ENCODE measurements at places on chromosomes 12 and 14.
A peak's percentile ranks its signal among the peaks of the same experiment; 100 is the strongest.

DNA sequence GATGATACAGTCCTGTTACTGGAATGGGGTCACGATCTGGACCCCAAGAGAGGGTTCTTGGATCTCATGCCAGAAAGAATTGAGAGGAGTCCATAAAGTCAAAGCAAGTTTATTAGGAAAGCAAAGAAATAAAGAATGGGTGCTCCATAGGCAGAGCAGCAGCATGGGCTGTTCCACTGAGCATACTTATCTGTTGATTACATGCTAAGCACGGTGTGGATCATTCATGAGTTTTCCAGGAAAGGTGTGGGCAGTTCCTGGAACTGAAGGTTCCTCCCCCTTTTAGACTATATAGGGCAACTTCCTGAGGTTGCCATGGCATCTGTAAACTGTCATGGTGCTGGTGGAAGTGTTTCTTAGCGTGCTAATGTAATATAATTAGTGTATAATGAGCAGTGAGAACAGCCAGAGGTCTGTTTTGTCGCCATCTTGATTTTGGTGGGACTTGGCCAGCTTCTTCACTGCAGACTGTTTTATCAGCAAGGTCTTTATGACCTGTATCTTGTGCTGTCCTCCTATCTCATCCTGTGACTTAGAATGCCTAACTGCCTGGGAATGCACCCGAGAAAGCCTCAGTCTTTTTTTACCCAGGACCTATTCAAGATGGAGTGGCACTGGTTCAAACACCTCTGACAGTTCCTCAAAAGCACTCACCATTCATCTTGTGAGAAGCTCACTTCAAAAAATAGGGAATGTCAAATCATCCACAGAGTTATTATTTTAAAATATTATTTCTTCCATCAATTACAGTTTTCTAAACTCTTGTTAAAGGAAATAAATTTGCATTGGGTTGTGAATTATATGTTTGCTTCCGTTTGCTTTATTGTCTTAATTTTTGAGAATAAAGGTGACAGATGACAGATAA lies 1358.8 kb upstream of the TMEM132C start:
- no peak for DNase-seq

DNA sequence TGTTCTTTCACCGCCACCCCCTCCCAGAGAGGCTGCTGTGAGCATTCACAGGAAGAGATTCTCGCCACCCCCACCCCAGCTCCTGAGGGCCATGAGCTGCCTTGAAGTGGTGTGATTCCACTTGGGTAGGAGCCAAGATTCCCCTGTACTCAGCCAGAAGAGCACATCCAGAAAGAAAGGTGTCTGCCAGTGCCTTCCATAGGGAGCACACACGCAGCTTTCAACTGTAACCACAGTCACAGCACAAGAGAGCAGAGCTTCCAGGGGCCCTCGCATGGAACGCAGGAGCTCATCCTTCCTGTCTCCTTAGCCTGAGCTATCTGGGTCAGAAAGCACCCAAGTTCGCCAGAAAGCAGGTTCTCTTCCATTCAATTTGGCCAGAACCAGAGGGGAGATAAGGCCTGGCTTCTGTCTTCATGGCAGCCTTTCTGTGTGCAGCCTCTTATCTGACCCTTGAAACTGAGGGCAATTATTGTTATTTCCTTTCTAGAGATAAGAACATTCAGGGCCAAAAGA lies 66.6 kb upstream of the SCN8A start:
- no peak for DNase-seq

DNA sequence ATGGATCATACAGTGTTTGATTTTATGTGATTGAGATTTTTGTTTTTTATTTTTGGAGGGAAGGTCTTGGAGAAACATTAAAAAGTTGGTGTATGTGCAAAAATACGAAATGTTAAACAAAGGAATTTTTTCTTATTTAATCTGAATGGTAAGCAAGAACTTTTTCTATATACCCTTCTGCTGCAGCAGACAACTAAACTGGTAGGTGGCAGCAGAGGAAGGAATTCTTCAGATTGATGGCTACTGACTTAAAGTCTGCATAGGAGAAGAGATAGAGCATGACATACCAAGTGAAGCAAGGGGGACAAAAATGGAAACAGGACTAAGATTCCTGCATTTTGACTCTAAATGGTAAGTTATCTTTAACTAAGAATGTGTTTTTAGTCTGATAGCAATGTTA lies 42.0 kb upstream of the A2ML1 start:
- DNase-seq: peak; percentile 10

DNA sequence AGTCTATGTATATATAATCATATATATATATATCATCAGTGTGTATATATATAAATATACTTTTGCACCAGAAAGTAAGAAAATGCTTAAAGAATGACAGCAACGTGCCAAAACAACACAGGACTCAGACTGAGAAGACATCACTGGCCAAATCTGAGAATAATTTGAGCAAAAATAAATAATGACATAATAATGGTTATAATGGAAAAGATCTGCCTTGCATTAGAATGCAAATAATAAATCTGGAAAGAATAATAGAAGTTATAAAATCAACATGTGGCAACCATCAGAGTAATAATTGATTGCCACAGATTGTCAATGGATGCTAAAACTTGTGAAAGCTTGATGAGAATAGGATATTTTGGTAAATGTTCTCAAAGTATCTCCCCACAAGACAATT lies 61.5 kb upstream of the PLEKHG7 start:
- DNase-seq: no peak

GRCh38 chr14:56147986-56148901 lies 30.0 kb downstream of the PELI2 start:
- no peak for DNase-seq

- no peak for DNase-seq
Measured at GRCh38 chr14:20707622-20708021, 19.1 kb downstream of the ANG start.

DNA sequence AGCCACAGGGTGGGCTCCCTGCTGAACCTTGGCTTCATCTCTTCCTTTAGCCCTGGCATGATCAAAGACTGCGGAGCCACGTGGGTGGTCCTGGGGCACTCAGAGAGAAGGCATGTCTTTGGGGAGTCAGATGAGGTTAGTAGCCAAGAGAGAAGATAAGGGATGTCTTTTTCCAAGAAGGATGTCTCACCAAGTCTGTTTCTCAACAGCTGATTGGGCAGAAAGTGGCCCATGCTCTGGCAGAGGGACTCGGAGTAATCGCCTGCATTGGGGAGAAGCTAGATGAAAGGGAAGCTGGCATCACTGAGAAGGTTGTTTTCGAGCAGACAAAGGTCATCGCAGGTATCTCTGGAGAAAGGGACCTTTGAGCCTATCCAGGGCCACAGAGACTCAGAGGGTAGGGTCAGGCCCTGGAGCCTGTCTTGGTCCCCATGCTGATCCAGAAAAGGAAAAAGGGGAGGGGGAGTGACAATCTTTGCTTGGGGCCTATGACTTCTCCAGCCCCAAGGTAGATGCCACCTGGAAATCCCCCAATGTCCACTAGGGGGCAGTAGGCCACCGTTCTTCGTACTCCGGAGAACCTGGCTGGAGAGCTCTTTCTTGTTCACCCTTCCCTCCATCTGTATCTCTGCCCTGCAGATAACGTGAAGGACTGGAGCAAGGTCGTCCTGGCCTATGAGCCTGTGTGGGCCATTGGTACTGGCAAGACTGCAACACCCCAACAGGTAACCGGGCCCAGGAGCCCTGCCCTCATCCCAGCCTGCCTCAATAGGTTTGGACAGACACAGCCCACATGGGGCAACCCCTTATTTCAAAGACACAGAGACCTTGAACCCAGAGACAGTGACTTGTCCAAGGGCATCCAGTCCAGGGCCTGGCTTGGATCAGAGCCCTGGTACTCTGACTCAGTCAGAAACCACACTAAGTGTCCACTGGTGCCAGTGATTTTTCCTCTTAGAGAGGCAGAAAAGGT lies 2.0 kb downstream of the TPI1 start:
- no peak for DNase-seq

GRCh38 chr14:99883866-99884650 lies 90.8 kb downstream of the EML1 start:
- DNase-seq: no peak

GRCh38 chr12:12378616-12379015 lies 21.7 kb downstream of the BORCS5 start:
- no peak for DNase-seq

DNA sequence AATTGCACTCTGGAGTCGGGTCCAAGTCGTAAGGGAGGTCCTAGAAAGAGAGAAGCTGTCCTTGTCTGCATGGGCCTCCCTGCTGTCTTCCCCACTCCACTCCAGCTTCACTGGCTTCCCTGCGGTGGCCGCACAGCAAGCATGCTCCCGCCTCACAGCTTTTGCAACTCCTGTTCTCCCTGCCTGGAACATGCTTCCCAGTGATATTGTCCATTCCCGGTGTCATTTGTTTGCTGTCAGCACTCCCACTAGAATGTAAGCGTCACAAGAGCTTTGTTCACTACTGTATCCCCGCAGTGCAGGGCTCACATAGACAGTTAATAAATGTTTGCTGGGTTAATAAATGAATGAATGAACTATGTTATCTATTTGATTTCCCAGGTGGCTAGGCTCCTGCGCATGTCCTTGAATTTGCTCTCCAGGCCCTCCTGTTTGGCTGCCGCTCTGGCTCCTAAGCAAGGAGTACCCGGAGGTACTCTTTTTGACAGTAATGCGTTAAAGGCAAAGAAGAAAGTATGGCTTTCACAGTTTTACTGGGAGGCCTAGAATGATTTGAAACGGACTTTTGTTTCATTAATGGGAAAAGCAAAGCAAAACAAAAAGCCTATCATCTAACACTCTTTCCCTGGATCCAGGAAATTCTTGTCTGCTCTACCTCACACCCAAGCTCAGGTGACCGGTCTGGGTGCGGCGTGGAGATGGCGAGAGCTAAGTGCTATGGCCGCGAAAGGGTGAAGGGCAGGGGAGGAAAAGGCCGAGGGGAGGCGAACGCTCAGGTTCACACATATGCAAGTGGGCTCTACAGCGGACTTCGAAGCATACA lies 6.2 kb upstream of the SLC7A7 start:
- no peak for DNase-seq

DNA sequence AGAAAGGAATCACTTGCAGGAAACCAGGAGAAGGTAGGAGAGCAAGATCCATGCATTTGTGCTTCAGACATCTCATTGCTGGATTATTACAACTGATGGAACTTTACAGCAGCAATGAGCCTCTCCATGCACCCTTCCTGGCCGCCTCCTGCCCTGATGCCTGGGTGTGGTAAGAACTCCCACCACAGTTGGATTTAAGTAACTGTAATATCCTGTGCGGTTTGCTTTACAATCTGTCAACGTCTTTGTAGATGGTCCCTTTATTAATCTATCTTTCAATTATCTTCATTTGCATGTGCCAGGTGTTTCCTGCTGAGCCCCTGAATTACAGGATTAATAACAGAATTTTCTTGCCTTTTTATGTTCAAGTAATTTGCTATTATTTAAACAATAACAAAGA lies 1300.5 kb upstream of the TMEM132C start:
- DNase-seq: no peak
